ENCODE measurements at places on chromosomes 7 and 10. TPM values are rescaled to one million over a fixed set of nuclear protein-coding genes. Genes with fewer than 3 reads are reported as not detected.

The OGDHL gene
- not detected for total RNA-seq

DNA sequence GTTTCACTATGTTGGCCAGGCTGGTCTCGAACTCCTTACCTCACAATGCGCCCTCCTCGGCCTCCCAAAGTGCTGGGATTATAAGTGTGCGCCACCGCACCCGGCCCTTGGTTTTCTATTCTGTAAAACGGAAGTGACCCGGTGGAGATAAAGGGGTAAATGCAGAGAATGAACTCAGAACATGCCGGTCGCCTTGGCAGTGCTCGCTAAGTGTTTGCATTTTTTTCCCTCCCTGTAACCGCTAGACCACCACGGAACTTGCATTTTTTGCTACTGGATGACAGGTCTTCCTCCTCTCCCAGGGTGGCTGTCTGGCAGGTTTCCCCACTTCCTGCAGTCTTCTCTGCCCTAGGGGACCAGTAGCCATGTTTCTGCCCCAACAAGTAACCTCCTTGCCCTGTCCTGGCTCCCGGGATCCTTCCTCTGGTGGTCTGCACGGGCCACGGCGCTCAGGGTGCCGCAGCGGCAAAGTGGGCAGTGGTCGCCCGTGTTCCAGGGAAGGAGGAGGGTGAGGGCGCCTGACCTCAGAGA lies 18.8 kb upstream of the GNA12 start:
- peak overlapping the region; percentile 60 for H3K4me3 ChIP-seq
- peak overlapping the region; percentile 55 for H3K27ac ChIP-seq
- H3K36me3 ChIP-seq = no peaks in the 10 kb centered on the region
- H3K4me1 ChIP-seq = peaks cover 9% of the 10 kb centered on the region
- H3K27me3 ChIP-seq = no peaks in the 10 kb centered on the region

DNA sequence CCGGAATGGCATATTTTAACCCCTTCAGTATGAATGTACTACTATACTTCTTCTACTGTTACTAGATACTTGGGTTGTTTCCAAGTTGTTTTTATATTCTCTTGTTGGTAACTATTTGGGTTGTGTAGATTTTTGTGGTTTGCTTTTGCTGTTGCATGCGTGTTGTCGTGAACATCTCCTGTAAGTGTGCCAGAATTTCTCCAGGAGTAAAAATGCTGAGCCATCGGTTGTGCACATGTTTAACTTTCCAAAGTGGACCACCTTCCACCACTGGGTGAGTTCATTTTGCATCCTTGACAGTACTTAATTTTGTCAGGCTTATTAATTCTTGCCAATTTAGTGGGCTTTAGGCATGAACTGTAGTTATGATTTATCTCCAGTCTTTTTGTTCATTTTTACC lies 47.9 kb downstream of the CSGALNACT2 start:
- no peaks in the 10 kb centered on the region for H3K27me3 ChIP-seq
- H3K4me3 ChIP-seq = no peak overlapping the region
- peaks cover 73% of the 10 kb centered on the region for H3K36me3 ChIP-seq
- no peaks in the 10 kb centered on the region for H3K4me1 ChIP-seq

DNA sequence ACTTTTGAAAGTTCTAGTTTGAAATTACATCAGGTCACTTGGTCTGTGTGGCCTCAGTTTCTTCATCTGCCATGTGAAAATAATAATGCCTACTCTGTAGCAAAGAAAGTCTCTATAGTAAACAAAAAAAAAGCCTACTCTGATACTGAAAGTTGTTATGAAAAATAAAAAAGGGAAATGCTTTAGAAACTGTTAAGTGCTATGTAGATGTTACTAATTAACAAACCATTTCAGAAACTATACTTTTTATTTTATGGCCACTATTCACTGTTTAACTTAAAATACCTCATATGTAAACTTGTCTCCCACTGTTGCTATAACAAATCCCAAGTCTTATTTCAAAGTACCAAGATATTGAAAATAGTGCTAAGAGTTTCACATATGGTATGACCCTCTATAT lies 50.6 kb downstream of the CFTR start:
- H3K4me1 ChIP-seq = no peaks in the 10 kb centered on the region
- no peak overlapping the region for H3K4me3 ChIP-seq

DNA sequence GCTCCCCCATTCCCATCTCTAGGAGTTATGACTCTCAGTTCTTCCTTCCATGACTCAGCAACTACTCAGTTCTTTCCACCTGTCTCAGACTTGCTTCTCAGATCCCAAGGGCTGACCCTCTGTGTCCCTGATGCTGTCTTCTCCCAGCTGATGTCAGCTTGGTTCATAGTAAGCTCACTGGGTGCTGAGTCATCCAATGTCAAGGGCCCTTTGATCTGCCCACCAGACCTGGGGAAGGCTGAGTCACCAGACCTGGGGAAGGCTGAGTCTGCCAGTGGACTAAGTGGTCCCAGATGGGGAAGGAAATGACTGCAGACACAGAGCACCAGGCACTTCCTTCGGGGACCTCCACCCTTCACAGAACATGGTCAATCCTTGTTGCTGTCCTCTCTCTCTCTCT lies 76.1 kb upstream of the ZEB1 start:
- H3K4me1 ChIP-seq = peaks cover 1% of the 10 kb centered on the region
- H3K27ac ChIP-seq = no peak overlapping the region
- no peaks in the 10 kb centered on the region for H3K36me3 ChIP-seq
- no peak overlapping the region for H3K4me3 ChIP-seq
- H3K27me3 ChIP-seq = peaks cover 2% of the 10 kb centered on the region
- DNase-seq = no peak
